CD4-positive, alpha-beta T cell treated with Interleukin-21 for 1 hour (primary cell): ENCODE measurements at places on chromosomes 16 and 17.

- DNase-seq: no peak
Observed at GRCh38 chr17:59892251-59892923, 356 bp downstream of the TUBD1 start.

- no peak for DNase-seq
Observed at GRCh38 chr16:74449470-74449869, 28.2 kb upstream of the CLEC18B start.

GRCh38 chr17:73924114-73924908 lies 279.2 kb upstream of the RPL38 start:
- DNase-seq: no peak

- no peak for DNase-seq
Observed at GRCh38 chr17:74149597-74150427, 53.7 kb upstream of the RPL38 start.

DNA sequence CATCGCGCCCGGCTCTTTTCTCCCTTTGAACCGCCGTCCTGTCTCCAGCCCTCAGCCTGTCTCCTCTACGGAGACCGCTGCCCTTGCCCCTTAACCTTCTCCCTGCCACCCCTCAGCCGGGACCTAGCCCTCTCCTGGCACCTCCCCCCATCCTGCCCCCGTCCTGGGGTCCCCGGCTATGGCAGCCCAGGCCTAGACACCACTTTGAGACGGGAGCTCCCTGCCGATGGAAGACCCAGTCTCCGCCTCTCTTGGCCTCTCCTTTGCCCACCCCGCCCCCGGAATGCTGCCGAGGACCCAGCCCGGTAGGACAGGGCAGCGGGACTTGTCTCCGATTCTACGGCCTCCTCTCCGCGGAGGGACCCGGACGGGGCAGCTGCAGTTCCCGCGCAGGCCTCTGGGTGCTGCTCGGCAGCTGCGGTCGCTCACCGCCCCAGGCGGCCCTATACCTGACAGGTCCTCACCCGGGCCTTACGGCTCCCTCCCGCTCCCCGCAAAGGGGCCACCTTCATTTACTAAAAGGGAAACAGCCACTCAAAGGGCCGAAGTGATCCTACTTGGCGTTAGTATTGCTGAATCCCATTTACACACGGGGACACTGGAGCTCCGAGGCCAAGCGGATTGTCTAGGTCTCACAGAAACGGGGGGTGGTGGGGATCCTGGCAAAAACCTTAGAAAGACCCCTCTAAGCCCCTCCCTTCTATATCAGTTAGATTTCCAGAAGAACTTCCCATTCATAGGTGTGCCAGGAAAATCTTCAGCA lies 32.6 kb upstream of the TAC4 start:
- peak; percentile 69 for DNase-seq

- no peak for DNase-seq
Observed at GRCh38 chr16:82881516-82881915, 254.7 kb downstream of the CDH13 start.

DNA sequence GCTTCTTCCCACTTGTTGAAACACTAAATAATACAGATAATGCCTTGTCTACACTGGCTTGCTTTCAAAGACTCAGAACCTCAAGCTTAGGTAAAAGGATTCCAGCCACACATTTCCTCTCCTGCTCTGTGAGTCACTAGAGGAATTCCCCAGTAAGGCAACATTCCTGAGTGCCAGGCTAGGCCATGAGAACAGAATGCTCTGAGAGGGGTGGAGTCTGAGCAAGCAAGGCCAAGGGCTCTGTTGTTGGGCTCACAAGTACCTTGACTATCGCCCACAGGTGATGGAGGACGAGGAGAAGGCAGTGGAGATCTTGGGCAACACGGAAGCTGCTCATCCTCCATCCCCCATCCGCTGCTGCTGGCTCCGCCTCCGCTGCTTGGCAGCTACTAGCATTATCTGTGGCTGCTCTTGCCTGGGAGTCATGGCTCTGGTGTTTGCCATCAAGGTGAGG lies 6.7 kb upstream of the PHKG2 start:
- no peak for DNase-seq

DNA sequence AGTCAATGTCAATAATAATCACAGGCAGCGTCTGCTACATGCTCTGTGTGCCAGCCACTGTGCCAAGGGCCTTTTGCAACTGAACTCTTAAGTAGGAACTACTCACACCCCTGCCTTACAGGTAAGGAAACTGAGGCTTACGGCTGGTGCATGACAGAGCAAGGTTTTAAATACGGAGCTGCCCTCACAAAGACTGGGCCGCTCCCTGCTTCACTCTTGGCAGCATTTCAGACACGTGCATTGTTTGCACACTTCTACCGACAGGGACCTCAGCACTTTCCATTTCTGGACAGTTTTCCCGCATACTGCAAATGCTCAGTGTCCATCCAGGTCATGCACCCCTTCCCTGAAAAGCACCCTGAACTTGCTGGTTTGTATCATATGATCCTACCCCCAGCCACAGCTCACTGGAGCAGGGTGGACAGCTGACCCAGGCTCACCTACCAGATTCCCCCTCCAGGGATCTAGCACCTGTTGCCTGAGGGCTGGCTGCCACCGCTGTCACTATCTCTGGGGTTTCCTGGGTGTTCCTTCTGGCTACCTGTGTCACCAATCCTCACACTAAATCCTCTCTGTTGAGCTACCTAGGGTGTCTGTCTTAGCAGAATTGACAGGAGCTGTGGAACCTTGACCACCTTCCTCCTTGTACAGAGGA lies 142.9 kb downstream of the C16orf78 start:
- no peak for DNase-seq

- no peak for DNase-seq
Observed at GRCh38 chr16:78684030-78684611, 584.7 kb downstream of the WWOX start.

- DNase-seq: no peak
Observed at GRCh38 chr16:49471038-49471727, 97.6 kb downstream of the C16orf78 start.

DNA sequence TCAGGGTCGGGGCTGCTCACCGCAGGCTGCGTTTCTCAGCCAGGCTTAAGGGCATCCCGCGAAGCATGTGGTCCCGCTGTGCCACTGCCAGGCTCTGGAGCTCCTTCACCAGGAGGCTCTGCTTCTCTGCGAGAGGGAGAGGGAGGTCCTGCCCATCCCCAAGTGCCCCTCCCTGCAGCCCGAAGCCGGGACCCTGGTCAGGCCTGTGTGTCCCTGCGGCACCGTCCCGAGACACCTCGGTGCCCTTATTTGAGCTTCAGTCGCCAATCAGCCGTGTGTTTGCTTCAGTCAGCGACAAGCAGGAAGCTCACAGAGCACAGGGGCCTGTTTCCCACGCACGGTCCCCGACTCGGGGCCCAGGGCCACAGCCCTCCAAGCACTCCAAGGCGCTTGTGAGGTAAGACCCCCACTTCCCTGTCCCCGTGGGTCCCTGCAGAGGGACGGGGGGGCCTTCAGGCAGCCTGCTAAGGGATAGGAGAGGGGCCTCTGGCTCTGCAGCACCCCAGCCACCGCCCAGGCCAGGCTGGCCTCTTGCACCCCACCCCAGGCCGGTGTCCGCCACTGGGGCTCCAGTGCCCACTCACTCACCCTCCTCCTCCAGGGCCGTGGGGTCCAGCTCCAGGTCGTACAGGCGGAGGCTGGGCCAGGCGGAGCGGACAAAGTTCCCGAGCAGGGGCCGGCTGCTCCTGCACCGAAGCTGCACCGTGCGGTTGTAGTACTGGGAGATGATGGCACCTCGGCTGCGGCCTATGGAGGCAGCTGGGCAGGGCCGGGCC lies 3.2 kb downstream of the TMC6 start:
- no peak for DNase-seq

GRCh38 chr17:5870231-5870953 lies 199.8 kb upstream of the WSCD1 start:
- DNase-seq: no peak

GRCh38 chr16:56048425-56049105 lies 142.7 kb upstream of the GNAO1 start:
- no peak for DNase-seq

DNA sequence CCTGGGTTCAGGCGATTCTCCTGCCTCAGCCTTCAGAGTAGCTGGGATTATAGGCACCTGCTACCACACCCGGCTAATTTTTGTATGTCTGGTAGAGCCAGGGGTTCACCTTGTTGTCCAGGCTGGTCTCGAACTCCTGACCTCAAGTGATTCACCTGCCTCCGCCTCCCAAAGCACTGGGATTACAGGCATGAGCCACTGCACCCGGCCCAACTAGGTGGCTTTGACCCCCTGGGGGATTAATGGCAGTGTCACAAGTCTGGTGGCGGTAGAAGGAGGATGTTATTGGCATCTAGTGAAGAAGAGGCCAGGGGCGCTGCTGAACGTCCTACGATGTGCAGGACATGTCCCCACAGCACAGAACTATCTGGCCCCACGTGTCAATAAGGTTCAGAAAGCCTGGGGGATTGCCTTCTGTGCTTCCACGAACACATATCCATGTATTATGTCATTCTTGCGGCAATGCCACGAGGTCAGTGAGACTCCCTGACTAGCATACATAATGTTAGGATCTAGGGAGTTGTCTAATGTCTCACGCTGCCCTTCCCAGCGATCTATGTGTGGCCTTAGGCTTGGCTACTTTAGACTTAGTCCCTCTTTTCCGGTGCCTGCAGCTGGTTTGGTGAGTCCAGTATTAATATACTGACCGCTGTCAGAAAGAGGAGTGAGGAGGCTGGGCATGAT lies 75.8 kb downstream of the ABCC6 start:
- no peak for DNase-seq

GRCh38 chr16:759110-759910 lies 1.2 kb upstream of the MSLN start:
- DNase-seq: no peak

- peak; percentile 31 for DNase-seq
Observed at GRCh38 chr17:28643983-28644786, 773 bp downstream of the BLTP2 start.

DNA sequence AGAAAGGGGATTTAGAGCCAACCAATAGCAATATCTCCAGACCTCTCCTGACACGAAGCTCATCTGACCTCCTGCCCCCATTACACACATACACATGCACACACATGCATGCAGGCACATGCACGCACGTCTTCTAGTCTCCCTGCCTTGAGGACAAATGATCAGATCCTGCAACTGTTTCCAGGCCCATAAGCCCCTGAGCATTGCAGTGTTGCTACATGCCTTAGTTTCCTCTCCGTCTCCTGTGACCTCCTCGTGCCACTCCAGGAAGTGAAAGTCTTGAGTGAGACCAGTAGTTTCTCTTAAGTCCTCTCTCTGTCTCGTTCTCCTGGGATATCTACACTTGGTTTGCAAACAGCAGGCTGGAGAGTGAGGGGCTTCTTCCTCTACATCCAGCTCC lies 8.2 kb downstream of the CIITA start:
- no peak for DNase-seq

GRCh38 chr16:66972983-66973382 lies 11.9 kb downstream of the CES3 start:
- no peak for DNase-seq

- DNase-seq: no peak
Observed at GRCh38 chr17:80621335-80621996, 76.8 kb downstream of the RPTOR start.

DNA sequence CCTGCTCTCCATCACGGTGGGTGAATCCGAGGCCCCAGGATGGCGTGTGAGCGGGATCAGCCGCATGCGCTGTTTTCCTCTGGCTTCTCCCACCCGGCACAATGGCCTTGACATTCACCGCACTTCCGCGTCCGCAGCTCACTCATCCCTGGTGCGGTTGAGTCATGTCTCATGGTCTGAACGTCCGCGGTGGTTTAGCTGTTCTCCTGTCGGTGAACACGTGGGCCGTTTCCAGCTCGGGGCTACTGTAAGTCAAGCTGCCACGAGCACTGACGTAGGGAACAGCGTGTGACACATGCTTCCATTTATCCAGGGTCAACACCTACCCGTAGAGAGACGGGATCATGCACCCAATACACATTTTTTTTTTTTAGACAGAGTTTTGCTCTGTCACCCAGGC lies 15.3 kb upstream of the CACNA1H start:
- no peak for DNase-seq

GRCh38 chr17:45235416-45236281 lies 14.0 kb downstream of the FMNL1 start:
- peak; percentile 80 for DNase-seq

GRCh38 chr17:49018116-49018612 lies 21.0 kb downstream of the IGF2BP1 start:
- DNase-seq: no peak

DNA sequence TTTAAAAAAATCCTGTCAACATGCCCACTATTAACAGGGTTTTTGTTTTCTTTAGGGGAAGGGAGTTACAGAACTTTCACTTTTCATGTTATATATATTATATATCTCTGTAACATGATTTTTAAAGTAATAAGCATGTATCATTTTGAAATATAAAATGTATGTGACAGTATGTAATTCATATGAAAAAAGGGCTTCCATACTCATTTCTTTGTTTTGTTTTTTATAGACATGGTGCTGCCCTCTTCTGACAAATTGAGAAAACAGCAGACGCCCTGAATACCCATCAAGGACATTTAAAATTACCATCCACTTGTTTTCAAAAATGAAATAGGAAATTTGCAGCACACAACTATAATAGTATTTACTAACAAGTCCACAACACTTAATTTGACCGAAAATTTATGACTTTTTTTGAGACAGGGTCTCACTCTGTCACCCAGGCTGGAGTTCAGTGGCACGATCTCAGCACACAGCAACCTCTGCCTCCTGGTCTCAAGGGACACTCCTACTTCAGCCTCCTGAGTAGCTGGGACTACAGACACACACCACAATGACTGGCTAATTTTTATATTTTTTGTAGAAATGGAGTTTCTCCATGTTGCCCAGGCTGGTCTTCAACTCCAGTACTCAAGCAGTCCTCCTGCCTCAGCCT lies 30.4 kb downstream of the CFDP1 start:
- DNase-seq: peak; percentile 48

DNA sequence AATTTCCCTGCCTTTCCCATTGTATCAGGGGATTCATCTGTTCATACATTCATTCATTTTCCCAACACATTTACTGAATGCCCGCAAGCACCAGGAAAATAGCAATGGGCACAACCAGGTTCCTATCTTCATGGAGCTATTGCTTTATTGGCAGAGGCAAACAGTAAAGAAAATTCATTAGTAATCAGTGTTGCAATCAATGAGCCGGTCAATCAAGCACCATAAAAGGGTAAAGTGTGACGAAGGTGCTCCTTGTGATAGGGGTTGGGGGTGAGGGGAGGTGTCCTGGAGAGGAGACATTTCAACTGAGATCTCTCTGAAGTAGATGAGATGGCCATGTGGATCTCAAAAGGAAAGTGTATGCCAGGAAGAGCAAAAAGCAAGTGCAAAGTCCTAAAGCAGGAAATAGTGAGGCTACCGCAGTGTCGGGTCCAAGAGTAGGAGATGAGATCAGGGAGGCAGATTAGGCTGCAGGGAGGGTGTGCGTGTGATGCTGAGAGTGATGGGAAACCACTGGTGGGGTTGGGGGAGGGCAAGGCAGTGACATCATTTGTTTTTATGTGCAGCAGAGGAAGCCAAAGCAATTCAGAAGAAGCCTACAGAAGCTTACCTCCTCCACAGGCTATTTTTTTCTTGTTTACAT lies 28.4 kb downstream of the CDH13 start:
- peak; percentile 87 for DNase-seq

- DNase-seq: no peak
Observed at GRCh38 chr16:52512297-52512987, 34.5 kb downstream of the TOX3 start.
